ENCODE measurements at places on chromosomes 11 and 22. TPM values are rescaled to one million over a fixed set of nuclear protein-coding genes. Genes with fewer than 3 reads are reported as not detected.

Gene EFCAB6
- 0.20 TPM for total RNA-seq

Gene LIPT2
- total RNA-seq, result 2.6 TPM

Gene ENTHD1
- 0.14 TPM for total RNA-seq

Gene MRGPRX3
- not detected for total RNA-seq

Gene SHISA8
- total RNA-seq, result 0.41 TPM

Gene HBG2
- total RNA-seq, result not detected

Gene SLCO2B1
- total RNA-seq, result 0.05 TPM

Gene SMC1B
- 0.68 TPM for total RNA-seq

Gene SYT13
- total RNA-seq, result not detected

Gene IFITM10
- 0.68 TPM for total RNA-seq

Gene OR5AS1
- total RNA-seq, result not detected

Gene ADM
- 0.61 TPM for total RNA-seq

Gene SHISAL1
- total RNA-seq, result not detected

Gene GNAZ
- total RNA-seq, result 0.91 TPM

Gene PKNOX2
- total RNA-seq, result not detected

Gene F2
- total RNA-seq, result 0.20 TPM

Gene NKAPD1
- 19.5 TPM for total RNA-seq

Gene OR51I1
- not detected for total RNA-seq

Gene PLAAT3
- 3.3 TPM for total RNA-seq

Gene VWA5A
- 4.5 TPM for total RNA-seq

Gene MMP27
- total RNA-seq, result not detected

Gene SCGB1C1
- not detected for total RNA-seq

Gene TRIM29
- total RNA-seq, result not detected

Gene DEUP1
- total RNA-seq, result not detected

Gene MISFA
- 2.6 TPM for total RNA-seq

Gene MUC5B
- not detected for total RNA-seq

Gene CADM1
- 0.91 TPM for total RNA-seq

Gene C11orf86
- not detected for total RNA-seq

Gene ANO1
- total RNA-seq, result not detected

Gene LRRC4C
- total RNA-seq, result not detected

Gene LIF
- 502 TPM for total RNA-seq

Gene GPHA2
- total RNA-seq, result not detected

Gene TRIM49B
- total RNA-seq, result not detected

Gene PIH1D2
- 0.59 TPM for total RNA-seq

Gene LDHAL6A
- total RNA-seq, result 0.11 TPM

Gene TENM4
- not detected for total RNA-seq

Gene KMT5B
- 26.1 TPM for total RNA-seq

Gene PATE4
- total RNA-seq, result not detected

Gene GTSE1
- 74.4 TPM for total RNA-seq

Measured in T-helper 2 cell treated with Interferon-gamma antibody and Interleukin-4, amounts not matched to agents 100 ng/mL and 5 ng/mL, for 36 hours (primary cell).